Activated CD8-positive, alpha-beta memory T cell treated with anti-CD3 and anti-CD28 coated beads, Interleukin-2, amount 50 U/mL, for 4 hours (primary cell): ENCODE measurements at places on chromosomes 11 and 22.

- no peak for DNase-seq
These were observed 1704.5 kb upstream of the RAG2 start for GRCh38 chr11:38302564-38302963.

DNA sequence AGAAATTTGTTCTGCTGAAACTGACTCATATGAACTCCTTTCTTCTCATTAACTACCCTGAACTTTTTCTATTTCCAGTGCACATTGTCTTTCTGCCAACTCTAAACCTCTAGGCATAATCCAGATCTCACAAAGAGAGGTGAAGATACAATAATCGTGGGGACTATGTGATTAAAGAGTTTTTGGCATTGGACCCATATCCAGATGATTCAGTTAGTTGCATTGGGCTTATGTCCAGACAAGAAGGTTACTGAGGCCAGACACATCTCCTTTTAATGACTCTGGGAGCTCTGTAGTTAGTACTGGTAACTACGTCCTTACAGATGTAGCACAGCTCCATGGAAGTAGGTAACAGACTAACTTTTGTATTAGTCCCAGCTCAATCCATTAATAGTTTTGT is 273.0 kb downstream of the CASP12 start:
- no peak for DNase-seq

GRCh38 chr11:45857961-45858474 is 10.7 kb downstream of the CRY2 start:
- DNase-seq, result no peak

DNA sequence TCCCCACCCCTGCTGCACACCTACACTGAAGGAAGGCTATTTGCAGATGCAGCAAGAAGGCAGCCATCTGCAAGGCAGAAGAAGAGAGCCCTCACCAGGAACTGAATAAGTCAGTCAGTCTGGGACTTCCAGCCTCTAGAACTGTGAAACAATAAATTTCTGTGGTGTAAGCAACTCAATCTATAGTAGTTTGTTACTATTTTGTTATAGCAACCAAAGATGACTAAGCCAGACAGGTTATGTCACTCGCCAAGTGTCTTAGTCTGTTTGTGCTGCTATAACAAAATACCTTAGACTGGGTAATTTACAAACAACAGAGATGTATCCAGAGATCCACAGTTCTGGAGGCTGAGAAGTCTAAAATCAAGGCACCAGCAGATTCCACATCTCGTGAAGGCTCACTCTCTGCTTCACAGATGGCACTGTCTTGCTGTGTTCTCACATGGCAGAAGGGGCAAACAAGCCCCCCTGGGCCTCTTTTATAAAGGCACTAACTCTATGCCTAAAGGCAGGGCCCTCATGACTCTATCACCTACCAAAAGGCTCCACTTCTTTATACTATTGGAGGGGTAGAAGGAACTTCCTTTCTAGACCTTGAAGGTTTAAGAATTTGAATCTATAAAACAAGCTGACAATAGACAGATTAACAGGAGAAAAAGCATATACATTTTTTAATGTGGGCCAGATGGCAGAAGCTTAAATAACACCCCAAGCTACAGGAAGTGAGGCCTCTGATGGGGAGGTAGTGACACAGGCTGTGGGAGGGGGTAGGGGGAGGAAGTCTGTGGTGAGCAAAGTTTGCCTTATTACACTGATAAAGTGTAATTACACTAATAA is 12.3 kb downstream of the APOL6 start:
- DNase-seq, result peak; percentile 63

GRCh38 chr11:70527046-70527395 is 128.7 kb downstream of the CTTN start:
- no peak for DNase-seq

- no peak for DNase-seq
These were observed 17.3 kb downstream of the ABCC8 start for GRCh38 chr11:17459236-17459896.
